ENCODE measurements at places on chromosomes 6 and 20.

GRCh38 chr6:69789578-69789977, 7.2 kb downstream of the LMBRD1 start:
- no peak for DNase-seq

GRCh38 chr6:142868917-142869316, 76.1 kb downstream of the HIVEP2 start:
- DNase-seq = no peak

DNA sequence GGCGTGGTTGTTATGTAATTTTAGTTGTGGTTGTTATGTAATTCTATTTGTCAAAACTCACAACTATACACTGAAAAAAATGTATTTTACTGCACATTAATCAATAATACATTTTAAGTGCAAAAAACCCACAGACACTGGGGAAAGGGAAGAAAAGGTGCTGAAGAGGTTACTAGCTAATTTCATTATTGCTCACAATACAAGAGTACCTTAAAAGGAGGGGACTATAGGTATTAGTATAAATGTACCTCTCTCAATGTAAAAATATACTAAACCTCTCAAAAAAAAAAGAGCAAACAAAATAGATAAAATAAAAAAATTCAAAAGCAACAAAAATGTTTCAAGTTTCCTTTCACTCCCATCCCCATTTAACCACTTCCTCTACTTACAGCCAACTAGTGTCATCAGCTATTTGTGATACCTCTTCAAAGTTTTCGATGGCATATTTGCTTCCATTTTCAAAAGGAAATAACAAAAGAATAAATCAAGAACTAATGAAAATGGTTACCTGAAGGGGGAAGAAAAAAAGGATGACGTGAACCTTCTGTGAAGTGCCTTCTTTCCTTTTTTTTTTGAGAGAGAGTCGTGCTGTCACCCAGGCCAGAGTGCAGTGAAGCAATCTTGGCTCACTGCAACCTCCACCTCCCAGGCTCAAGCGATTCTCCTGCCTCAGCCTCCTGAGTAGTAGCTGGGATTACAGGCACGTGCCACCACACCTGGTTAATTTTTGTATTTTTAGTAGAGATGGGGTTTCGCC, 30.2 kb downstream of the RANBP9 start:
- no peak for DNase-seq

GRCh38 chr20:48668451-48668946, 159.3 kb downstream of the PREX1 start:
- no peak for DNase-seq

GRCh38 chr6:27286141-27286540, 25.9 kb downstream of the POM121L2 start:
- DNase-seq = no peak

GRCh38 chr6:105790635-105791034, 295.5 kb upstream of the PRDM1 start:
- no peak for DNase-seq

DNA sequence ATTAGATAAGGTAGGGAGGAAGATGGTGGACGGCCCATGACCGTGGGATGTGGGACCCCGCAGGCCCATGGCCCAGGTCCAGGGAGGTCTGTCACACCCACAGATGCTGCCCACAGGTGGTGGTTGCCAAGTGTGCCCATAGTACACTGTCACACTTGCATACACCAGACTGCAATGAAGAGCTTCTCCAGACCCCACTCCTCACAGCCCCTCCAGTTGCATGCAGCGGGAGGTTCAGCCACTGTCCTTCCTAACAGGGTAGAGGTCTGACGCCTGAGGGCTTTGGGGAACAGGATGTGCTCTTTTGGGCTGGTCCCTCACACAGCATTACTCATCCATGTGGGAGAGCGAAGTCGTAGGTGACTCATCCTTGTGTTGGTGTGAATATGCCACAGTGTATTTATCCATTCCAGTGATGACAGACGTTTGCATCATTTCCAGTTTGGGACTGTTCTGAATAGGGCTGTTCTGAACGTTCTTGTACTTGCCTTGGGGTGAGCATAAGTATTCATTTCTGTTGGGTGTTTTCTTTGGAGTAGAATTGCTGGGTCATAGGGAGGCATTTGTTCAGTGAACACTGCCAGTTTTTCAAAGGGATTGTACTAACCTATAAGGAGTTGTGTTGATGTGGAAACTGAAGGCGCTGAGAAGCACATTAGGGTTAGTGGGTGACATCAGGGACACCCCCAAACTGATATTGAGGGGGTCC, 10.1 kb upstream of the PYGB start:
- peak; percentile 73 for DNase-seq

DNA sequence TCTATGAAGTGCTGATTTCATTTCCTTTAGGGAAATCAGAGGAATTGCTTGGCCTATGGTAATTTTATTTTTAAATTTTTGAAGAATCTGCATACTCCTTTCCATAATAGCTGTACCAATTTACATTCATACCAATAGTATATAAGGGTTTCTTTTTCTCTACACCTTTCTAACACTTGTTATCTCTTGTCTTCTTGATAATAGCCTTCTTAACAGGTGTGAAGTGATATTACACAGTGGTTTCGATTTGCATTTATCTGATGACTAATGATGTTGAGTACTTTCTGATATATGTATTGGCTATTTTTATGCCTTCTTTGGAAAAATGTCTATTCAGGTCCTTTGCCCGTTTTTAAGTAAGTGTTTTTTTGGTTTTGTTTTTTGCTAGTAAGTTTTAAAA, 40.8 kb downstream of the SMAP1 start:
- DNase-seq = no peak

- peak; percentile 18 for DNase-seq
These were observed 5.7 kb downstream of the PACRG start for GRCh38 chr6:162733489-162733888.

- no peak for DNase-seq
These were observed 92.6 kb upstream of the PREP start for GRCh38 chr6:105495515-105495914.

DNA sequence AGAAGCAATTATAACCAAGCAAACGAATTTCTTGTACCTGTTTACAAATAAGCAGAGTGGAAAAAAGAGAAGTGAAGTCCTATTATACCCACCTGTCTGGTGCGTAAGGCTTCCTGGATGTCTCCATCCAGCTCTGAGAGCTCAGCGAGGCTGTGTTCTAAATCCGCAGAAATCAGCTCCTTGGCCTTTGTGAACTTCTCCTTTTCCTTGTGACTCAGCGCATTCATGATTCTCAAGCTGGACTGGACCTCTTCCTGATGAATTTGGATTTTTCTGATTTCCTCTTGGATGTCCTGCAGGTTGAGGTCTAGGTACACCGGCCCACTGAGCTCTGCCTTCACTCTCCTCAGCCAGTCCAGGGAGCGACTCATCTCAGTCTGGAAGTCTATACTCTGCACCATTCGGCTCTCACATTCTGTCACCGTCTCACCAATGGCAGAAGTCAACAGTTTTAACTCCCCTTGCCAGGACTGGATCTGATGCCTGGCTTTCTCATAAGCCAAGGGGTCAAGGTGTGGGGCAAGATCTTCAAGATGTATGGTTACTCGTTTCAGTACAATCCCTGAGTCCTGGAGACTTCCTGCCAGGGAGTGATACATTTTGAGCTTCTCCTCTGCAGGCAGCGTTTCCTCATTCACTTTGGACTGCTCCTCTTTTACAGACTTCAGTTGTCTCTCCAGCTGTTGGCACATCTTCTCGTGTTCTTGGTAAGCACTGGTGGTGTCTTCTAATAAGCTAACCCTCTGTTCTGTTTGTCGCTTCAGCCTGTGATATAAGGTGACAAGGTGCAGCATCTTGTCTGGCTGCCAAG, 307.3 kb downstream of the SYNE1 start:
- DNase-seq = no peak

DNA sequence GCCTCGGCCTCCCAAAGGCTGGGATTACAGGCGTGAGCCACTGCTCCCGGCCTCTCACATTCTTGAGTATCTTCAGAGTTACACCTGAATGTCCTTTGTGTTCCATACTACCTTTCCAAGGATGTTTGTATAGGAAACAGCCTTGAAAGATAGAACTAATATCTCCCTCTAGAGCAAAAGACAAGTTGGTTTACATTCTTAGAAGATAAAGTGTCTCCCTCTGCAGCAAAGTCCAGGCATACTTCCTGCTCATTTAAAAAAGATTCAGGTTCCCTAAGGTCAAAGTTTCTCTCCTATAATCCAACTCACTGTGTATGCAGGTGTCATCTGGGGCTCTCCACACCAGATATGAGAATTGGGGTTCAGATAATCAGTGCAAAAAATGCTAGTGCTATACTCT, 224.4 kb downstream of the TPBG start:
- no peak for DNase-seq

GRCh38 chr6:157935786-157936185, 45.9 kb upstream of the SYNJ2 start:
- no peak for DNase-seq

DNA sequence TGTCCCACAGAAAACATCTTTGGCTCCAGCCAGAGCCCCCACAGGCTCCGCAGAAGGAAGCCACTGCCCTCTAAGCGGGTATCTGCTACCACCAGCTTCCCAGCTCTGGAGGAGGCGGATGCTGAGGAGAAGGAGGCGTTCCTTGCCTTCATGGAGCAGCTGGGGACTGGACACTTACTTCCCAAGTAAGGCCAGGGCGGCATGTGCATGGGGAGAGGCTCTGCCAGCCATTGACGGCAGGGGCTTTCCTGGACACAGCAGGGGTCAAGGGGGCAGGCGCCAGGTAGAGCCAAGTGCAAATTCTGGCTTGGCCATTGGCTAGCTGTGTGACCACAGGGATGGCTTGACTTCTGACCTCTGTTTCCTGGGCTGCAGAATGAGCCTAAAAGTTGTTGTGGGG, 17.8 kb downstream of the RAB44 start:
- no peak for DNase-seq

DNA sequence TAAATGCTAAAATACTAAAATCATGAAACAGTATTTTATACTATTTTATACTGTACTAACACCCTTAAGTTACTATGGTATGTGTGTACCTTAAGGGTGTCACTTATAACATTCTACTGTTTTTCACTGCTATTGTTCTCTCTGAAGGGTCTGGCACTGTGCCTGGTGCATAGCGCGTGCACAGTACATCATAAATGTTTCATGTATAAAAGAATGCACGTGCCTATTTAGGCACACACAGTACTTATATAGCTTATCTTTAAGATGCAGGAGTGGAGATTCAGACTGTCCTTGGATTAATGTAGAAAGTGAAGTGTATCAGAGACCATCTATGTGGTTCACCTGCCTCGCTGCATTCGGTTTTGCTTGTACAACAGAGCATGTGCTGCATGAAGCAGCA, 64.0 kb upstream of the SGK1 start:
- DNase-seq = no peak

- no peak for DNase-seq
These were observed 25.9 kb downstream of the PPARD start for GRCh38 chr6:35368038-35368887.

GRCh38 chr6:18327626-18328025, 59.5 kb upstream of the RNF144B start:
- DNase-seq = peak; percentile 36

GRCh38 chr20:35497780-35498189, 31.7 kb downstream of the C20orf173 start:
- DNase-seq = no peak

DNA sequence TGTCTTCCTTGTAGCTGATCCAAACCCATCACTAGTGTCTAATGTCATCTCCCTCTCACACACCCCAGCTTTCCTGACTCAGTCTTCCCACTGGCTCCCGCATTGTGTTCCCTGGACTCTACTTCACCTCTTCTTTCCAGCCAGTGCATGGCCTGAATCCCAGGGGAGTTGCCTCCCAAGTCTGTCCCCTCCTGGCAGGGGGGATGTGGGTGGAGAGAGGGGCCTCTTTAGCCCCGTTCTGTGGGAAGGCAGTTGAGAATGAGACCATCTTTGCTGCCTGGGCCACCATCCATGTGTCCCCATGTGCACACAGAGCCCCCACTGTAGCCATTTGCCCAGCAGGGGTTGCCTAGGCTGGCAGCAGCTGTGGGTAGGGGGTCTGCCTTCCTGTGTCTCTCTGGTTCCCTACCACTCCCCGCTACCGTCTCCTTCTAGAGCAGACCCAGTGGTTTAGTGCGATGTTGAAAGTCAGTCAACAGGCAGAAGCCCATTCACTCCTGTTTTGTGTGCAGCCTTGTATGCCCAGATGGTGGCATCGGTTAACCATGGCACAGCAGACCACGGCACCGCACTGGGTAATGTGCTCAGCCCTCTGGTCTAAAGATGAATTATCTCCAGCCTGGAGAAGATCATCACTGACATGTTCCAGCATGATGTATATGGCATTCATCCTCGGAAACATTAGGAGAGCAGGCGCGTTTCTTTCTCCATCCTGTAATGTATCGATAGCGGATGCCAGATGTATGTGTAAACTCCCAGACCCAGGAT, 178.8 kb upstream of the SNX9 start:
- DNase-seq = no peak

- DNase-seq = no peak
These were observed 159.7 kb downstream of the TMEM242 start for GRCh38 chr6:157163434-157164159.

GRCh38 chr6:14658886-14659561, 541.5 kb downstream of the CD83 start:
- peak; percentile 56 for DNase-seq

DNA sequence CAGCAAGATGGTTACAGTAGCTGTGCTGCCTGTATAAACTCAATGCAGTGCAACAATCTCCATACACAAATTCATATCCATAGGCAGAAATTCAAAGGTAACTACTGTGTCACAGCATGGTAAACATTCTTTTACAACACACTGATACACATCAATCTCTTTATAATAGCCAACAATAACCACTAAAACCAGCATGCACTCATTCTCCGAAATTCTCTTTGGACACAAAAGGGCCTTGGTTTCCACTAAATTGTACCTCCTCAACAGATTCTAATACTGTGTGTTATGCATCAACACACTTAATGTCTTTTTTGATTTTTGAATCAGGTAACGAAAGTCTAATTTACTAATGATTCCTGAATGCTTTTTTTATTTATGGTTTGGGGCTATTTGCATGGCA, 1323.7 kb downstream of the GRIK2 start:
- DNase-seq = no peak

GRCh38 chr6:35967076-35967774, 46.3 kb upstream of the SRPK1 start:
- DNase-seq = no peak

GRCh38 chr6:24340998-24341938, 16.6 kb downstream of the DCDC2 start:
- DNase-seq = no peak

- DNase-seq = no peak
These were observed 1.7 kb upstream of the FAM50B start for GRCh38 chr6:3847521-3847920.

DNA sequence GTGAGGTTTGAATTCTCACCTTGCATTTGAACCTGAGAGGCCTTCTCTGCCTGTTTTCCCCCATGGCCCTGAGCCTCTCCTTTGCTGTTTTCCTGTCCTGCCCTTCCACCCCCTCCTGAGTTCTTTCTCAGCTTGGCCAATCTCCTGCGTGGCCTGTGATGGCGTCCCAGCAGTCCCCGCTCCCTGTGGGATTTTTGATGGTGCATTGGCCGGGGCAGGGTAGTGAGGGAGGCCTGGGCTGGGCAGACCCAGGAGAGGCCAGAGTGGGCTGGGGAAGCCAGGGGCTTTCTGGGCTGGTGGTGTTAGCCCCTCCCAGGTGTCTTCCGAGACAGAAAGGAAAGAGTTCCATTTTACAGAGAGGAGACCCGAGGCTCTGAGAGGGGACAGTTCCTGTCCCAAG, 6.3 kb downstream of the CEBPB start:
- no peak for DNase-seq

- DNase-seq = no peak
These were observed 1.0 kb downstream of the NR2E1 start for GRCh38 chr6:108166664-108167448.

- DNase-seq = peak; percentile 57
These were observed 10.6 kb downstream of the RPS10 start for GRCh38 chr6:34414999-34415858.
